ENCODE measurements at places on chromosomes 2 and 18.

- no peak for DNase-seq
These were observed 41.6 kb upstream of the SH3BP4 start for GRCh38 chr2:234910186-234910679.

GRCh38 chr2:102558463-102558862 lies 60.9 kb upstream of the SLC9A2 start:
- DNase-seq = no peak

- DNase-seq = no peak
These were observed 23.4 kb upstream of the CHRNA1 start for GRCh38 chr2:174787487-174788205.

GRCh38 chr2:181252262-181253148 lies 204.7 kb upstream of the ITGA4 start:
- no peak for DNase-seq

GRCh38 chr2:212929116-212929515 lies 222.3 kb downstream of the IKZF2 start:
- no peak for DNase-seq

- no peak for DNase-seq
These were observed 120.8 kb downstream of the FAM168B start for GRCh38 chr2:130972410-130972809.

- peak; percentile 46 for DNase-seq
These were observed 5.8 kb downstream of the SLC14A2 start for GRCh38 chr18:45621061-45621511.

GRCh38 chr2:19312949-19313348 lies 45.5 kb downstream of the OSR1 start:
- DNase-seq = no peak

DNA sequence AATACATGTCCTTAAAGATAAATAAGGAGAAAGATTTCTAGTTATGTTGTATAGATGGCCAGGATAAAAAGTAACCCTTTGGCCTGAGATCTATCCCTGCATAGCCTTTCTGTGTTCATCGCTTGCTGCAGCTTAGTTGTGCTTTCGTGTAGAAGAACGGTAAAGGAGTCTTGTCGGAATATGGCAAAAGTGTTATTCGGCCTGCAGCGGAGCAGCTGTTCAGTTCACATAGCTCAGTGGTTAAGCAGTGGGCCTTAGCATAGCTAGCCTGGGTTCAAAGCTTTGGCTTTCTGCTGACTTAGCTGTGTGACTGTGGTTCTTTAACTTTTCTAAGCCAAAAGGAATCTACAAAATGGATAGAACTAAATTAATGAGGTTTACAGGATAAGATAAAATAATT lies 55.4 kb downstream of the MALT1 start:
- DNase-seq = no peak

- DNase-seq = no peak
These were observed 176.1 kb upstream of the KLF7 start for GRCh38 chr2:207341804-207342203.

DNA sequence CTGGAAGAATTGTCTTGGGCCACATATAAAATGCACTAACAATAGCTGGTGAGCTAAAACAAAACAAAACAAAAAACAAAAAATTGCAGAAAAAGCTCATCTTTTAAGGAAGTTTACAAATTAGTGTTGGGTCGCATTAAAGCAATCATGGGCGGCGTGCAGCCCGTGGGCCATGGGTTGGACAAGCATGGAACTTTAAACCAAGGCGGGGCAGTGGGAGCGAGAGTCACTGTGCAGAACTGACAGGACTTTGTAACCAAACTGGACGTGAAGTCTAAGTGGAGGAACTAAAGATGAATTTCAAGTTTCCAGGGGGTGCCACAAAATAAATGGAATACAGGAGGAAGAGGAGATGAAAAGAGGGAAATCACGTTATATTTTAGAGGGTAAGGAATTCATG lies 80.7 kb downstream of the PSMG2 start:
- DNase-seq = no peak

DNA sequence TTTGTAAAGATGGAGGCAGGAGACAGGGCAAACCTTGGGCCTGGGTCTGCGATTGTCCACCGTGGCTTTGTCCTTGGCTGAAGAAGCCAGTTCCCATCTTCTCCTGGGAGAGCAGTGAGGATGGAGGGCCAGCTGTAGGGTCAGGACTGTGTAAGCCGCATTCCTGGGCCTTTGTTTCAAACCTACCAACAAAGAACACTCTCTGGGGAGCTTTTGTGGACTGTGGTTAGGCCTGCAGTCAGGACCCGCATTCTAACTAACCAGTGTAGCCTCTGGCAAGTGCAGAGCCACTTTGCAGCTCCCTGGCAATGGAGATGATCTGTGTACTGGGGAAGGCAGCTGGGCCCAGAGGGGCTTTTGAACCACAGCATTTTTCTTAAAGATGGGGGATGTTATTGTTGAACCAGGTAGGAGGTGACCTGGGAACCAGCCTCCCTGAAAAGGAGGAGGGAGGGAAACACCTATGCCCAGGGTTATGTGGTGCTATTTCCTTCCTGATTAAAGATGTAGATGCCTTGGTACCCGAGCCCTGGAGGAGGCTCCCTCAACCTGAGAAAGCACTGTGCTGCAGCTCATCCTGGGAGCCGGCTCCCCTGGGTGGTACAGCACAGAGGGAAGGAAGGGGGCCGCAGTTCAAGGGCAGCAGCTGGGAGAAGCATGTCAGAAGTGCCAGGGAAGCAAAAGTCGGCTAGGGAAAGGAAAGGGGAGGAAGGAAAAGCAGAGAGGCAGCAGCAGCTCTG lies 12.7 kb upstream of the SMAD4 start:
- no peak for DNase-seq

DNA sequence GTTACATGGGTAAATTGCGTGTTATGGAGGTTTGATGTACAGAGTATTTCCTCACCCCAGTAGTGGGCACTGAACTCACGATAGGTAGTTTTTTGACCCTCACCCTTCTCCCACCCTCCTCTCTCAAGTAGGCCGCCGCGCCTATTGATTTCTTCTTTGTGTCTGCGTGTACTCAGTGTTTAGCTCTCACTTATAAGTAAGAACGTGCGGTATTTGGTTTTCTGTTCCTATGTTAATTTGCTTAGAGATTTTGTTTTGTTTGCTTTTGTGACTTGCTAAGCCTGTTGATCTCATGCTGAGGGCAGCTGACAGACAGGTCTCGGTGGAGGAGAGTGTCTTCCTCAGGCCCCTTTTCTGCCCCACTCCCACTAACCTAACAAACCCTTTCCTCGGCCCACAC lies 36.2 kb downstream of the ACOXL start:
- no peak for DNase-seq
